Femur (tissue), 1 donor: ENCODE measurements at places on chromosomes 5 and 9.

- DNase-seq: no peak
Observed at GRCh38 chr9:92292338-92293074, 991 bp downstream of the IARS1 start.

GRCh38 chr5:96115147-96115807 lies 153.6 kb upstream of the ELL2 start:
- DNase-seq: no peak

DNA sequence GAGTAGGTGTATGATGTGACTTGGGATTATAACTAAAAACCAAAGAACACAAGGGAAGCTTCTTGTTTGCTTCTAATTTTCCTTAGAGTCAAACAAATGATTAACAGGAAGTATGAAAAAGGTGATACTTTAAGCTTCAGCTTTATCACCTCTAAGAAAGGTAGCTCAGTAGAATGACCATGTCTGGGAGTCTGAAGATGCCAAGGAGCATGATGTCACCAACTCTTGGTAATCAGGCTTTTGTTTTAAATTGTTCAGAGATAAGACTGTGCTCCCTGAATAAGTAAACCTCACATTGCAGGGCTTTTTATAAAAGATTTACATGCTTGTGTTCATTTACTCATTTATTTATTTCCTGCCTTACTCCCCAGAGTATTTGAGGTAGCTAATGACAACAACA lies 169.9 kb downstream of the FER start:
- no peak for DNase-seq

DNA sequence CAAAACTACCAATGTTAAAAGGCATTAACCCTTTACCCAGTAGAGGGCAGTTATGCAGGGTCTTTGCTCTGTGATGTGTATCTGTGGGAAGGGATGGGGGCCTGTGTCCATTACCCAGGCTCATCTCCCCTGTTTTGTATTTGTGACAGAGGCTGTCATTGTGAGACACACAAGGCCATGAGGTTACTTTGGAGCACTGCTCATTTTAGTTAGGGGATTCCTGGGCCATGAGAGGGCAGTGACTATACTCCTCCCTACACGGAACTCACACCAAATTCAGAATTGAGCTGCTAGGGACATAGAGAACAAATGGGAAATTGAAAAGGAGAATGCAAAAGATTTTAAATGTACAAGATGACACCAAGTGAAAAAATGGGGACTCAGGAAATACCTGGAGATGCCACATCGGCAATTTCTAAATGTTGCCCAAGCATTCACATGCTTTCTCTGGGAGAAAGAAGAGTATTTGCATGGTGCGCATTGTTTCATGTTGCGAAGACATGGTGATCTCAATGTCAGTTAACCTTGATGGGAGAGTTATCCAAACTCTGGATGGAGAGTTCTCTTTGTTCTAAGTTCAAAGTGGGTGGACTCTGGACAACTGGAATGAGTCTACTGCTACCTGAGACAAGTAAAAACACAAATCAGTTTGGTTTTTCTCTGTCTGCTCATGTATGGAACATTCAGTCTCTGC lies 32.5 kb downstream of the C9orf152 start:
- DNase-seq: no peak

GRCh38 chr9:132525308-132526023 lies 56.9 kb upstream of the BARHL1 start:
- DNase-seq: no peak

GRCh38 chr9:34663303-34663605 lies 797 bp upstream of the CCL27 start:
- no peak for DNase-seq

- no peak for DNase-seq
Observed at GRCh38 chr5:527646-528628, 3.7 kb upstream of the SLC9A3 start.

- DNase-seq: peak; percentile 64
Observed at GRCh38 chr5:124718380-124718789, 28.1 kb downstream of the ZNF608 start.

DNA sequence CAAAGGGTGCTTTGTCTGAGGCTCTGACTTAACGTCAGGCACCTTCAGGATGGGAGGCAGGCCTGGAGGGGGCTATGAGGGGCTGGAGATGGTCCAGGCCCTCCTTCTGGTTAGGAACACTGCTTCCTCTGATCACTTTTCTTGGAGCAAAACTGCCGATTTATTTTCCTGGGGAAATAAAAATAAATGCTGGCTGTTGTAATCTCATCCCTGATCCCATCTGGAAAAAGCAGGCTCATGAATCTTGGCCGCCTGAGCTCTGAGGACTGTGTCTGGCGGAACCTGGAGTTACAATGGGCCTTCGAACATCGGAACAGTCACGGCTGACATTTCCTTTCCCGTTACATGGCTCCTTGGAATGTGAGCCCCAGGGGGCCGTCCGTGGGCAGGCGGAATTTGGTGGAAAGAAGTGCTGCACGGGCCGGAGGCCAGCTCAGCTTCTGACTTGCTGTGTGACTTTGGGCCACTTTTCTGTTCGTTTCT lies 157.8 kb downstream of the RGS3 start:
- peak; percentile 94 for DNase-seq

- no peak for DNase-seq
Observed at GRCh38 chr5:161007879-161008278, 155.9 kb upstream of the ATP10B start.

DNA sequence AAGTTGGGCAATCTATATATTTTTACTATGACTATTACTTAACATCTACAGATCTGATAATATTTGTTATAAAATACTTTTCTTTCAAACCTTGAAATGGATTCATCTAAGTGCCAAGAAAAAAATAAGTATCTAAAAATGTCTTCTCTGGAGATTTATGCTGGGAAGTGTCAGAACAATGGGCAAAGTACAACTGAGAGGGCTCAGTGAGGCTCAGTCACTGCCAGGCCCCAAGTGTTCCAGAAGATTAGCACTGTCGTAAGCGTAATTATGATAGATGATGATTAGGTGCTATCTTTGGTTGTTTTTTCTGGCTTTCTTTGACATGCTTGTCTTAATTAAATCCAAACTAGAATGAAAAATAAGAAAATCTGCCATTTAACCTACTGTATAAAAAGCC lies 72.2 kb upstream of the ADAMTS19 start:
- no peak for DNase-seq

GRCh38 chr9:113616116-113616515 lies 152.6 kb downstream of the RGS3 start:
- no peak for DNase-seq

GRCh38 chr5:154568589-154568988 lies 90.6 kb upstream of the HAND1 start:
- no peak for DNase-seq

- no peak for DNase-seq
Observed at GRCh38 chr5:128974567-128974966, 9.3 kb downstream of the SLC27A6 start.

DNA sequence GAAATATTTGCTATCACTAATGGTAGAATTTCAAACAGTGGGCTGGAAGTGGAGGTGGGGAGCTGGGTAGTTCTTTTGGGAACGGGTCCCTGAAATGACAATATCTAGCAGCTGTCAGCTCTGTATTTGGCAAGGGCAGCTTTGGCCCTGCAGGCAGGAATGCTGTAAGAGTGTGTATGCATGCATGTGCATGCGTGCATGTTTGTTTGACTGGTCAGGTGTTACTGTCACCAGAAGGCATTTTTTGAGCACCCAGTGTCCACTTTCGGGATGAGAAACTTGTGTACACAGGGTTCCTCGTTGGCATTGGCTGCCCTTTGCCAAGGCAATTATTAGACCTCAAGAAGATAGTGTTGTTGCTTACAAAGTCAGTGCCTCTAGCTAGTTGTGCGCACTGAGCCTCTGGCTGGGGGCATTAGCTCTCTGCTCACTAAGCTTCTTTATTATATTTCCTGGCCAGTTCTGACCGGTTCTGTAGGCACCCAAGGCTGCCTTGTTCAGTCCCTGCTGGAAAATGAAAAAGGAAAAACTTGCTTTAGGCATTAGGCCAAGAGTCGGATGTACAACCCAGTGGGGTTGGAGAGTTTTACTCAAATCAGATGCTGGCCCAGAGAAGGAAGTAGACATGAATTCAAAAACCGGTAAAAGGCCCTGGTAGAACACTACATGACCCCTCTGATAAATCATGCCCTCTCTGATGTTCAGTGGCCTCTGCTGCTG lies 2.0 kb downstream of the CYFIP2 start:
- DNase-seq: no peak

DNA sequence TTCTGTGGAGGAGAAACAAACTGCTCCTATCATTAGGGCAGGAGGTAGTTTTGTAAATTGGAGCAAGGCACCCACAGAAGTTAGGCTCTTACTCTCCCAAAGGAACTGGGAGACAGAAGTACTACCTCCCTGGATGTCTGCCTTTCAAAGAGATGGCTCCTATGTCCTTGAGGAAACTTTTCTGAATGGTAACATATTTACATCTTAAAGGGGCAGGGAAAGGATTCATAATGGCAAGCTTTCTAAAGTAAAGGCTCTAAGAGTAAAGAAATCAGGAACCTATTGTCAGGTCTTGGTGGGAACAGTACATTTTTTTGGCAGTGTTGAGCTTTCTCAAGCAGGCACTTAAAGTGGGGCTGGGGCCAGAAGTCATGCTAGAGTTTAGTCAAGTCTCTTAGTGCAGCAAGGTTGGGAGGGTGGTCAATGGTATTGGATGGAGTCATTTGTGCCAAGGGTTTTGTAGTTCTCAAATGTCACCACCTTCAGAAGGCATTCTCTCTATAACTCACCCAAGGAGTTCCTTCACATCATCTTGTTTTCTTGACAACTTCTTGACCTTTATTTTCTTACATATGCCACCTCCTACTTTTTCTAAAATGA lies 26.3 kb upstream of the NDFIP1 start:
- no peak for DNase-seq

DNA sequence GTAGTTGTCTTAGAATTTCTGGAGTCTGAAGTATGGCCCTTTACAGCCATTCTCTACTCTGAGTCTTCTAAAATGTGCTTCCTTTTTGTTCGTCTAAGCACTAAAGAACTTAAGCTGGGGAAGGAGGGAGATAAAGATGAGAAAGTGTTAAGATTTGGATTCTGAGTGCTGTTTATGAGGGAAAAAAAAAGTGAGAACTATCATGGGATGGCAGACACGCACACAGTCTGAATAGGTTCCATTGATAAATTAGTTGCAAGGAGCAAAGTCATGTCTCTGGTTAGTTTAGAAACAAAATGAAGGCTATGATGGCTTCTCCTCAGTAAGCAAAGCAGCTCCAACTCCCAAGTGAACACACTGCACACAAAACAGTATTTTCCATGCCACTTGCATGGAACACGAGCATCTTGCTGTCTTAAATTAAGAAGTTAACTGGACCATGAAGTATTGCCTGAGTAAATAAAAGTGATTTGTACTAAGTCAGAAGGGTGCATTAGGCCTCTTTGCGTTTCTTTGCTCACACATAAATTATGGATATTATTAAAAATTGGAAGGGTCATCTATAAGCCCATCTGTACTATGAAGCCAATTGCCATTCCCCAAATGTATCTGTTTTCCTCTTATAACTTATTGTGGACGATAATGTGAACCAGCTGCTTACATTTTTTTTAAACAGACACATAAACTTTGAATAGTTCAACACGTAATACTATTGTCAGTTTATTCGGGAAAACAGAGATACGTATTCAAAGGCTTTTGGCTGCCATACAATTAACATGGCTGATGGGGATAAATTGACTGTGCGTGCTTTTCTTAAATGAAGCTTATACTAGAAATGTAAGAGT lies 199.3 kb downstream of the SGCD start:
- DNase-seq: peak; percentile 66

GRCh38 chr9:137789295-137789895 lies 88.2 kb upstream of the CACNA1B start:
- no peak for DNase-seq

GRCh38 chr5:170483701-170484458 lies 19.9 kb upstream of the KCNIP1 start:
- no peak for DNase-seq

DNA sequence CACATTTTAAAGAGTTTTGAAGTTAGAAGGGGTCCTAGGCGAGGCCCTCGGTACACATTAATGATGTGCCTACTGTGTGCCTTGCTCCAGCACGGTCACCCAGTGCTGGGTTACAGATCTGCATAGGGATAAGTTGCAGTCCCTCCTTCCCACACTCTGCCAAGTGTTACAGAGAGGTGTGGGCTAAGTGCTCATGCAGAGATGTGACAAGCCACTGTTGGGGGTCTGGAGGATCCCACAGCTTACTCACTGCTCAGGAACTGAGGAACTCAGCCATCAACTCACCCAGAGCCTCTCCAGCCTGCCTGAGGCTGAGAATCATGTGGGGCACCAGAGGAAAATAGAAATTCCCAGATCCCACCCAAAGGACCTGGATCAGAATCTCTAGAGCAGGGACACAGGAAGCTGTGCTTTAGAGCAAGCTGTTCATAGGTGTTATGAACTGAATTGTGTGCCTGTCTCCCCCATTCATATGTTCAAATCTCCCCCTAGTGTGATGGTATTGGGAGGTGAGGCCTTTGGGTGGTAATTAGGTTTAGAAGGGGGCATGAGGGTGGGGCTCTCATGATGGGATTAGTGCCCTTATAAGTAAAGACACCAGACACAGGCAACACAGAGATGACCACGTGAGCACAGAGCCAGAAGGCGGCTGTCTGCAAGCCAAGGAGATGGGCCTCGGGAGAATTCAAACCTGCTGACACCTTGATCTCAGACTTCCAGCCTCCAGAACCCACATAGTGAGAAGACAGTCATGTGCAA lies 164.1 kb downstream of the HSD17B3 start:
- no peak for DNase-seq

GRCh38 chr5:160660132-160660531 lies 191.9 kb downstream of the ATP10B start:
- no peak for DNase-seq

GRCh38 chr5:44388321-44389089 lies 715 bp downstream of the FGF10 start:
- DNase-seq: peak; percentile 37

DNA sequence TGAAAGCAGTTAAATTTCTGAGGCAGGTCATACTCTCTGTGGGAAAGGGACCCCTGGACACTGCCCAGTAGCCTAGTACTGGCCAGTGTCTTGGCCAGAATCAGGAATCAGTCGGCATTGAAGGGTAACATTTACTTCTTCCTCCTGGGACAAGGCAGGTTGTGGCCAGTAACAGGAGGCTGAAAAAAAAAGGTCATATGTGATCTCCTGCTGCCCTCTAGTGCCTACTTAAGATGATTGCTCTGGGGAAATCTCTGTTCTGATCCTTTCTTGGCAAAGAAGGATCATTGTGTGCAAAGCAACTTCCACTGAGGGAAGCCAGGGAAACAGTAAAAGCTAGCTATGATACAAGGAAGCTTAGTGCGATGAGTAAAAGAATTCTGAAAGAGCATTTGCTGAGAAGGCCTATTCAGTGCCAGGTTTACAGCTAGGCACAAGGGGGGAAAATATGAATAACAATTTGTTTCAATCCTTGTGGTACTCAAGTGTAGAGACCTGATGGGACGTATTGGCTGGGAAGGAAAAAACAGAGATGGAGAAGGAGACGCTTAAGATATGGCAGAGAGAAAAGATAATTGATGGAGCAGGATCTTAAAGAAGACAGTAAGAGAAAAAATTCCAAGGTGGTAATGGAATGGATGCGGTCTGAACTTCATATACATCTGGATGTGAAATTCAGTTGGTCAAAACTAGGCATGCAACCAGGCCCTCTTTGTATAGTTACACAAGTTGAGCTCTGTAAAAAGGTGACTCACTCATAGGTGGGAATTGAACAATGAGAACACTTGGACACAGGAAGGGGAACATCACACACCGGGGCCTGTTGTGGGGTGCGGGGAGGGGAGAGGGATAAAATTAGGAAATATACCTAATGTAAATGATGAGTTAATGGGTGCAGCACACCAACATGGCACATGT lies 25.8 kb upstream of the TRIM32 start:
- peak; percentile 24 for DNase-seq
